ENCODE measurements at places on chromosomes 2 and 18.

- DNase-seq, result no peak
These were observed 1.5 kb downstream of the KANSL3 start for GRCh38 chr2:96636551-96637171.

DNA sequence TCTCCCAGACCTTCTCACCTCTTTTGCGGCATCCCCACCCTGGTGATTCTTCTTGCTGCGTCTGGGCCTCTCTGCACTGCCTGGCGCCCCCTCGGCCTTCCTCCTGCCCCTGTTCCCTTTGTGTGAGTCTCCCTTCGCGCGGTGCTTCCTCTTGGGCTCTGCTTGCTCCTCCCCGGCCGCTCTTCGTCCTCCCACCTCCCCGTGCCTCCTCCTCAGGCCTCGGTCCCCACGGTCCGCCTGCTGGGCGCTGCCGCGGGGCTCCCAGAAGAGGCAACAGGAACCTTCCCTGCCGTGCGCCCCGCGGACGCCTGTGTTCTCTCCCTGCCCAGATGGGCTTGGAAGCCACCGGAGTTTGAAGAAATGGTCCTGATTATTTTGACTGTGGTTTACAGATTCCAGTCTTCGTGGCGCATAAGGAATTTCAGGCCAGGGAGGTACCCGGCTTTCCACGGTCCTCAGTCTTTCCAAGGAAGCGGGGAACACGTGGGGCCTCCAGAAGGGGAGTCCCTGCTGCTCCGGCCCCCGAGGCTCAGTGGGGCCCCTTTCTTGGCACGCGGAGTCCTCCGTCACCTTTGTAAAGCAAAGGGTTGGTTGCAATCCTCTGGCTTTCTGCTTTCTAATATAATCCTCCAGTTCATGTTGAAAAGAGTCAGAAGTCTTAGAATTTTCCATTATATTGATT, 13.1 kb downstream of the RNU2-63P start:
- no peak for DNase-seq

- DNase-seq, result no peak
These were observed 82.9 kb upstream of the CCDC85A start for GRCh38 chr2:56100791-56101312.

- DNase-seq, result no peak
These were observed 20.3 kb downstream of the PLEK start for GRCh38 chr2:68385220-68385906.

- no peak for DNase-seq
These were observed 254.6 kb upstream of the ID2 start for GRCh38 chr2:8427211-8427610.

DNA sequence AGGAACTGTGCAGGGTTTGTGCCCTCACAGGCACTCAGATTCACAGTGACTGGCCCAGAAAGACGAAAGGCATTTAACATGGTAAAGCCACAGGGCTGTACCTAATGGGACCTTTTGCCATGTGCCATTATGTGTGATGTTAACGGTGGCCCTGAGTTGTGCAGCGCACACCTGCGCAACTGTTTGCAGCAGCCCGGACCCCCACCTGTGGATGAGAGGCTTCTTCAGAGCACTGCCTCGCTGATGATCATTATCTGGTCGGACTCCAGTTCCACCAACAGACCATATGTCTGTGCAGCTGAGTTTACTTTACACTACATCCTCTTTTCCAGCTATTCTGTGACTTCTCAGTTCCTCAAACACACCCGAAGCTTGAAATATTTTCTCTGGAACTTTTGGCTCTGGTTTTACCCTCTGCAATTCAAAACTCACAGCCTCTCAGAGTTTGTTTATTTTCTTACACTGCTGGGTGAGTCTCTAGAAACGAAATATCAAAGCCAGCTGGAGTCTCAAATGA, 35.6 kb upstream of the UBE2F start:
- no peak for DNase-seq

GRCh38 chr2:239462671-239463506, 62.1 kb upstream of the HDAC4 start:
- DNase-seq, result no peak

GRCh38 chr2:136008205-136008865, 22.9 kb upstream of the DARS1 start:
- DNase-seq, result no peak

- DNase-seq, result no peak
These were observed 1221.6 kb upstream of the NRXN1 start for GRCh38 chr2:52253416-52253980.
